ENCODE measurements at places on chromosomes 5 and 9. TPM values are rescaled to one million over a fixed set of nuclear protein-coding genes. Genes with fewer than 3 reads are reported as not detected.

DNA sequence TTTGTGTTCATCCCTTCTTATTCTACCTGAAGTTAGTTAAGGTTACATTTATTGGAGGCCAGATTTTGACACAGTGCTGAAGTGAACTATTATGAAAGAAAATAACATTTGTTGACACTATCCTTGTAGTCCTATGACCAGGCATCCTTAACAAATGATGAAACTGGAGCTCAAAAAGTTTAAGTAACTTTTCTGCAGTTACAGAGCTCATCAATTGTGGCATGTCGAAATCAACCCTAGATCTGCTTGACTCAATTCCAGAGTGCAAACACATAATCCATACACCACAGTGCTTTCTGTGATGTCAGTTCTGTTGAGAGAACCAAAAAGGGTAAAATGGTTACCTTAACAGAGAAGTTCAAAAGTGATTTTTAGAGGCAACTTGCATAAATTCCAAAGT, 28.6 kb downstream of the KCNN2 start:
- DNase-seq: no peak

DNA sequence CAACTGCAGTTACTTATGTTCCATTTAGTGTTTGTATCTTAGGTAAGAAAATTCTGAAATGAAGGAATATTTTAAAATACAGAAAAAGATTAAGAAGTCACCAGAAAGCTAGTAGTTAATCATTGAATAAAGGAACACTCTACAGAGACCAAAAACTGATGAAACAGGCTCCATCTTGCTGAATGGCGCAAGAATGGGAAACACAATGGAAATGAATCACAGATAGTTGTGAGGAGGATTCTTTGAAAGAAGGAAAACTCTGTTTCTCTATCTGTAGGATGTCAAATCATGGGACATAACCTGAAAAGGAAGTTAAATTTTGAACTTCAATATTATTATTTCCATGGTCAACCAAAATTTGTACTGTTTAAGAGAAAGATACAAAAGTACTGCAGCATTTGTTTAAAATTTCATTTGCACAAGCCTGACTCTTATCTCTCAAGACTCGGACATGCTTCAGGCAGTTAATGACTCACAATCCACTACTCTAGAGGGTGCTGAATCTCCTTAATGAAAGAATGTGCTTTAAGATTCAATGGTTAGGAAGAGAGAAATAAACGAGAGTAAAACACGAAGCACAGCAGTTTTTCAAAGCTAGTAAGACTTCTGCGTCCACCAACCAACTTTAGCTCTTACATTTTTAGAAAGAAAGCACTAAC, 1064.4 kb upstream of the DMAC1 start:
- DNase-seq: no peak

DNA sequence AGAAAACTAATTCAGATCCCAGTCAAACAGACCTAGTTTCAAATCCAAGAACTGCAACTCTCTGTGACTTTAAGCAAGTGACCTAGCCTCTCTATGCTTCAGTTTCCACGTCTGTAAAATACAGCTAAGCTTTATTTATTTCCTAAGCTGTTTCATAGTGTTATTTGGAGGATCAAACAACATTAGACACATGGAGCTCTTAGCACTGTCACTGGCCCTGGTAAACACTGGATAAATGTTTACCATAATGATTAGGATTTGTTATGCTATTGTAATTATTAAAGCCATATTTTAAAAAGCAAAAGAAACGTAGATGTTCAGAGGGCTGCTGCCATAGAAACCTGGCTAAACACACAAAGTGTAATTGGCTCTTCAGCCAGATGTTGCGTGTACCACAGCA, 26.6 kb upstream of the C5orf58 start:
- no peak for DNase-seq

DNA sequence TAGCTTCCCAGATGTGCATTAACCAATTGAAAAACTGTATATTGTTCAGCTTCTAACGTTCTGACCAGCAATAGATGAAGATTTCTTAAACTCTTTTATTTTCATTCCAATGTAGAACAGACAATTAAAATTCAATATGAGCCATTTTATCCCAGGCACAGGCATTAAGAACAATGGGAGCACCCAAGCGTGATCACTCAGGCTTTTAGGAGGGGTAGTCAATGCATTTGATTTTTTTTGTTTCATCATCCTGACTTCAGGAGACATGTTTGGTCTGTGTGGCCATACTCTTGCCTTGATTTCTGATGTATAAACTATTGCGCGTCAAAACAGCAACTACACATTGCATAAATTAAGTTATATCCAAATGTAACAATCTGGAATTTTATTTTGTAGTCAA, 653.0 kb upstream of the RORB start:
- no peak for DNase-seq

GRCh38 chr5:91018200-91018599, 364.9 kb downstream of the ARRDC3 start:
- no peak for DNase-seq

Gene WASHC1
- total RNA-seq: 4.7 TPM

Gene FAM81B
- total RNA-seq: not detected

Gene SCGB3A2
- total RNA-seq: not detected
